ENCODE measurements at places on chromosomes 7 and 10.
A peak's percentile ranks its signal among the peaks of the same experiment; 100 is the strongest.

DNA sequence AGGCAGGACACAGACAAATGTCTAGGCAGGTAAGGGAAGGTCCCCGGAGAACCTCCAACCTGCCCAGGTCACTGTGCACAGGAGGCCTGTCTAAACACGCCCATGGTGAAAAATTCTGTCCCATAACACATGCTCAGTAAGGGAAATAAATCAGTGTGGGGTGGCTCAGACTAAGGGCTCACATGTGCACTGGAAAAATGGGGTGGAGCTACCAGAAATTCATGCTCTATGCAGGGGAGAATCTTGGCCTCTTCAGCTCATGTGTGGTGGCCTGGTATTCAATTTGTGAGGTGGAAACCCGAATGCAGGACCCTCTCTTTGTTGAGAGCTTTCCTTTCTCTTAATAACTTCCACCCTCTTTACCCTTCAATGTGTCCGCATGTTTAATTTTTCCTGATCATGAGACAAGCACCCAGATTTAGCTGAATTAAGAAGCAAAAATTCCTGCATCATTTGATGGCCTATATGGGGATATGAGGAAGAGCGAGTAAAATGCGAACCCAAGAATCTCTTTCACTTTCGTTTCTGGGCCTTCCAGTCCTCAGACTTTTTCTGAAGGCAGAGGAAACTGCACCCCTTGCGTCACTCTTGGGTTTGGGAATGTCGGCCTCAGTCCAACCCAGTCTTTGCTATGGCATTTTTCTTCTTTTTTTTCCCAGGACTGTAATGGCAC is 163.2 kb downstream of the DGKB start:
- H3K27me3 ChIP-seq, result no peaks in the 10 kb centered on the region
- no peak overlapping the region for H3K27ac ChIP-seq
- DNase-seq, result no peak
- H3K4me3 ChIP-seq, result no peak overlapping the region
- H3K36me3 ChIP-seq, result no peaks in the 10 kb centered on the region
- no peaks in the 10 kb centered on the region for H3K4me1 ChIP-seq

DNA sequence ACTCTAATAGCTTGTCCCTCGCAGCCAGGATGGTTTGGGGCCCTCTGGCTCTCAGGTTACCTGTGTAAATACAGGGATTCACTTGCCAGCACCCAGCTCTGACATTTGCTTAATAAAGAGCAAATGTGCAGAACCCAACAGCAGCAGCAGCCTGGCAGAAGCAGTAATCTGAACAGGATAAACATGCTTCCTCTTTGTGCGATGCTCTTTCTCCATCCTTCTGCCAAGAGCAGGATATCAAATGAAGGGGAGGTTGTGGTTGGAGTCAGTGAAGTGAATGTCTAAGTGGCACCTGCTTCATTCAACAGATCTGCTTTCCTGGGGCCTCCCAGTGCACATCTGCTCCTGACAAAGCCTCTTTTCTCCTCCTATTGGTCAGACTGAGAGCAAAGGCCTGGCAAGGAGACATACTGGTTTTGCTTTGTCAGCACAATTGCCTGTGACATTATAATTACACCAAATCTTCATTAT is 130.3 kb downstream of the NRF1 start:
- H3K4me3 ChIP-seq, result no peak overlapping the region
- no peaks in the 10 kb centered on the region for H3K27me3 ChIP-seq

DNA sequence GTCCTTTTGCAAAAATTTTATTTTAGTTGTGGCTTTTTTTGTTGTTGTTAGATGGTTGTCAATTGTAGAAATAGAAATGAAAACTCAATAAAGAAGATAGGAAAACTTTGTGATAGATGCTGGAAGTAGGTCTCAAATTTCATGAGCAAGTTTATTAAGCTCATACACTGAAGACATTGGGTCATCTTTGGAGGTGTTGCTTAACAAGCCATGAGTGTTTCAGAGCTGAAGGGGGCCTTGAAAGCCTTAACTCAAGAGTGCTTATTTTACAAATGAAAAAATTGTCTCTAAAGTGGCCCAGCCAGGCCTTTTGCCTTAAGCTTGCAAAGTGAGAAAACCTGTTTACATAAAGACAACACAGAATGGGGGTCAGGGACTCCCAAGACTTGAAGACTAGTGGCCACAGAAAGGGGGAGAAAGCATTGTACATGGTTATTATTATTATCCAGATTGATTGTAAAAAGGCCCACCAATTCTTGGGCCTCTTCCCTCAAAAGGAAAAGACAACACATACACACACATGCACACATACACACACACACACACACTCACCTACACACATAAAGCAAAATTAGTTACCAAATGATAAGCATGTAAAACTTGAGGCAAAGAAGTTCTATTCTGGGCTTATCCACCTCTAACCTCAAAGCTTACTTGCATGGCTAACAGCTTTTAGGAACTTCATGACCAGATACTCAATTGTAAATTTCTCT is 49.7 kb upstream of the GLCCI1 start:
- no peaks in the 10 kb centered on the region for H3K27me3 ChIP-seq
- H3K4me1 ChIP-seq, result peaks cover 6% of the 10 kb centered on the region
- H3K4me3 ChIP-seq, result no peak overlapping the region
- DNase-seq, result no peak
- no peaks in the 10 kb centered on the region for H3K36me3 ChIP-seq
- H3K27ac ChIP-seq, result no peak overlapping the region

- no peaks in the 10 kb centered on the region for H3K27me3 ChIP-seq
- no peak overlapping the region for H3K4me3 ChIP-seq
- no peak for DNase-seq
- no peak overlapping the region for H3K27ac ChIP-seq
Observed at GRCh38 chr10:45471531-45472310, 97.7 kb downstream of the ALOX5 start.

- no peaks in the 10 kb centered on the region for H3K27me3 ChIP-seq
- no peak for DNase-seq
- no peaks in the 10 kb centered on the region for H3K4me1 ChIP-seq
- H3K27ac ChIP-seq, result no peak overlapping the region
Observed at GRCh38 chr7:107147464-107148393, 21.1 kb upstream of the HBP1 start.

GRCh38 chr10:130660266-130660665 is 524.1 kb downstream of the GLRX3 start:
- H3K27me3 ChIP-seq, result no peaks in the 10 kb centered on the region
- no peaks in the 10 kb centered on the region for H3K36me3 ChIP-seq
- no peak for DNase-seq
- H3K4me3 ChIP-seq, result no peak overlapping the region

DNA sequence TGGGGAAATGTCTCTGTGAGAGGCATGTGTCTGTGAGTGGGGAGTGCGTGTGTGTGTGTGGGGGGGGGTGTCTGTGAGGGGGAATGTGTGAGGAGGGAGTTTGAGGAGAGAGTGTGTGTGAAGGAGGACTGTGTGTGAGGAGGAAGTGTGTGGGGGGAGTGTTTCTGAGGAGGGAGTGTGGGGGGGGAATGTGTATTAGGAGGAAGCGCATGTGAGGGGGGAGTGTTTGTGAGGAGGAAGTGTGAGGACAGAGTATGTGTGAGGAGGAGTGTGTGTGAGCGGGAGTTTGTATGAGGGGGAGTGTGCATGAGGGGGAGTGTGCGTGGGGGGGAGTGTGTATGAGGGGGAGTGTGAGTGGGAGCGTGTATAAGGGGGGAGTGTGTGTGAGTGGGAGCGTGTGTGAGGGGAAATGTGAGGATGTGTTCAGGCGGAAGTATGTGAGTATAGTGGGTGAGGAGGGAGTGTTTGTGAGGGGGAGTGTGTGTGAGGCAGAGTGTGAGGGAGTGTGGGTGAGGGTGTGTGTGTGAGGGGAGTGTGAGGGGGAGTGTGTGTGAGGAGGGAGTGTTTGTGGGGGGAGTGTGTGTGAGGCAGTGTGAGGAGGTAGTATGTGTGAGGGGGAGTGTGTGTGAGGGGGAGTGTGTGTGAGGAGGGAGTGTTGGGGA is 21.8 kb upstream of the PTPRN2 start:
- no peak overlapping the region for H3K4me3 ChIP-seq
- H3K27ac ChIP-seq, result no peak overlapping the region
- H3K4me1 ChIP-seq, result no peaks in the 10 kb centered on the region
- no peaks in the 10 kb centered on the region for H3K36me3 ChIP-seq
- DNase-seq, result no peak
- no peaks in the 10 kb centered on the region for H3K27me3 ChIP-seq

DNA sequence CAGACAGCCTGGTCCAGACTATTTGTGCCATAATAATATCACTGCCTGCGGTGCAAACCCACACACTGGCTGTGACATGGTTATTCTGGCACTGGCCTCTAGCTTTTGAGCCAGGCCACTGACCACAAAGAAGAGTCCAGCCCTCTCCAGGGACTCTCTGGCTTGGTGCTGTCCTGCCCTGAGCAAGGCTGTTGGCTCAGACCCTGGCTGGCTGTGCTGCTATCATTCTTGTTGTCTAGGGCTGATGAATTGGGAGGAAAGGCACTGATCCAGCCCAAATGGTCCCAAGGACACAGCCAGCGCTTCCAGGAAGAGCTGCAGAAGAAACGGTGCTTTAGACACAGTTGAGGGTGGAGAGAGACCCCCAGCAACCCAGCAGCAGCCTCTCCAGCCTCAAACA is 80.8 kb downstream of the TMEM130 start:
- peak; percentile 26 for DNase-seq
- no peaks in the 10 kb centered on the region for H3K36me3 ChIP-seq
- no peak overlapping the region for H3K4me3 ChIP-seq
- H3K27me3 ChIP-seq, result no peaks in the 10 kb centered on the region
- no peak overlapping the region for H3K27ac ChIP-seq

- no peaks in the 10 kb centered on the region for H3K4me1 ChIP-seq
- H3K27me3 ChIP-seq, result no peaks in the 10 kb centered on the region
- no peaks in the 10 kb centered on the region for H3K36me3 ChIP-seq
Observed at GRCh38 chr7:124390301-124390700, 357.4 kb upstream of the TMEM229A start.

DNA sequence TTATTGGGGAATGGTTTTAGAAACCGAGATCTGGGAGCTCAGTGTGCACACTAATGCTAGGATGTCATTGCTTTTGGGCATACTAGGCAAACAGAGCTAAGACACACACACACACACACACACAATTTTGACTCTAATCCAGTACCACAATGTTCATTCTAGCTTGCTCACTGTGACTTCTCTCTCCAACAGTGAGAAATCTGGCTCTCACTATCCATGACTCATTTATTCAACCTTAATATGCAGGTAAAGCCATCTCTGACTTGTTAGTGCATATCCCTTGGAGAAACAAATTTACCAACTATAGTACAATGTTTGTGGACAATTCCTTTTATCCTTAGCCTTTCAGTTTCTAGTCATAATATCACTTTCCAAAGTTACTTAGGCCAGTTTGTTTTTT is 5.9 kb upstream of the BMS1 start:
- H3K27ac ChIP-seq, result no peak overlapping the region
- DNase-seq, result no peak
- no peak overlapping the region for H3K4me3 ChIP-seq
- H3K4me1 ChIP-seq, result peaks cover under 1% of the 10 kb centered on the region
- H3K36me3 ChIP-seq, result no peaks in the 10 kb centered on the region

DNA sequence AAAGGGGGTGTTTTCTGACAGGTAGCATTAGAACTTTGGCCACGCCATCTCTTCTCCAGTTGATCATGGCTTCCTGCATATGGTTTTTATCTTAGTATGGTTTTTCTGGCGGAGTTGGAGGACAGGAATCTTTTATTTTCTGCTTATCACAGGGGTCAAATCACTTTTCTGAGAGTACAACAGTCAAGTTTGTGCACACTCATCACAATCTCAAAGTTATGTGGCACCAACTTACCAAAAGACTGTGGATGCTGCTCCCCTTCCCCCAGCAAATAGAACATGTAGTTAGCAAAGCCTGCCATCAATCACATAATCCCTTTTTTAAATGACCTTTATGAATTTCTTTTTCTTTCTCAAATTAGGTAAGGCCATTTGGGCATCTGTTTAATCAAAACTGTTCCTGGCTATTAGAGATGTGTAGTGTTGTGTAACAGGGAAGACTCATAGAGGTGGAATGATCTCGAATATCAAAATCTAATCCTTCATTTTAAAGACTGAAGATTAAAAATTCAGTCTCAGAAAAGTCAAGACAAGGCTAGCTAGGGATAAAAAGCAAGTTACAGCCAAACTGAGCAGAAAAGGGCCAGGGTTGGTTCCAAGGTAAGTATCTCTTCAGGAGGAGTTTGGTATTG is 3.8 kb upstream of the CH25H start:
- H3K4me3 ChIP-seq, result no peak overlapping the region
- peaks cover 2% of the 10 kb centered on the region for H3K4me1 ChIP-seq
- H3K27ac ChIP-seq, result no peak overlapping the region
- DNase-seq, result no peak
- H3K36me3 ChIP-seq, result no peaks in the 10 kb centered on the region

DNA sequence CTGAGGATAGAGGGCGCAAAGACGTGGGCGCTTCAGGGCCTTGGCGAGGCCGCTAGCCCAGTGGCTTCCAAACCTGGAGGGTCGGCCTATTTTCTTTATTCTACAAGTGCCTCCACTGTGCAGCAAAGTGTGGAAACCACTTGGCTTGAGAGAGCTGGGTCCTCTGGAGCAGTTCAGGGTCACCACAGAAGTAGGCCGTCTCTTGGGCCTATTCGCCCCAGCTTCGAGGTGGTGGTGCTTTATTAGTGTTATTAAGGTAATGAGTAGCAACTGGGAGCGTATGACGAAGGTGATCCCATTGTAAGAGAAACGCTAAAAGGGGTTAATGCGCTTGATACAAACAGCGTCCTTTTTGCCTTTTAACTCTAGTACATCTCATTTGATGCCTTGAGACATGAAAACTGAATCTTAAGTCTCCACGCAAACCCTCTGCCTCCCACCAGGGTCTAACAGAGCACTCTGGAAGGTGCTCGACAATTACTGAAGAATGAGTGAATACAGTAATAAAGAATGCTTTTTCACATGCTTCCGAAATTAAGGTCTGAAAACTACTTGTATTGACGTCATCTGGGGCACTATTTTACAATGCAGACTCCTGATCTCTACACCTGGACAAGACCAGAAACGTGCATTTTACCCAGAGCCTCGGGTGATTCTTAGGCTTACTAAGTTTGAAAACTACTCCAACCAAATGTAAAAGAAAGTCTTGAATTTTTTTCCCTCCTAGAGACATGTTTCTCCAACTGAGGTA is 647 bp upstream of the GSAP start:
- no peaks in the 10 kb centered on the region for H3K27me3 ChIP-seq
- no peak for DNase-seq
- H3K4me1 ChIP-seq, result no peaks in the 10 kb centered on the region
- H3K36me3 ChIP-seq, result no peaks in the 10 kb centered on the region

GRCh38 chr10:28343987-28344895 is 41.4 kb upstream of the MPP7 start:
- H3K4me1 ChIP-seq, result no peaks in the 10 kb centered on the region
- no peaks in the 10 kb centered on the region for H3K36me3 ChIP-seq
- no peak for DNase-seq
- H3K4me3 ChIP-seq, result no peak overlapping the region
- H3K27ac ChIP-seq, result no peak overlapping the region
- no peaks in the 10 kb centered on the region for H3K27me3 ChIP-seq

Data from ovary (tissue), 10 donors.